Inflammatory macrophage treated with lipopolysaccharide for 4 hours (primary cell): ENCODE measurements at places on chromosomes 6 and 20.
A peak's percentile ranks its signal among the peaks of the same experiment; 100 is the strongest.

DNA sequence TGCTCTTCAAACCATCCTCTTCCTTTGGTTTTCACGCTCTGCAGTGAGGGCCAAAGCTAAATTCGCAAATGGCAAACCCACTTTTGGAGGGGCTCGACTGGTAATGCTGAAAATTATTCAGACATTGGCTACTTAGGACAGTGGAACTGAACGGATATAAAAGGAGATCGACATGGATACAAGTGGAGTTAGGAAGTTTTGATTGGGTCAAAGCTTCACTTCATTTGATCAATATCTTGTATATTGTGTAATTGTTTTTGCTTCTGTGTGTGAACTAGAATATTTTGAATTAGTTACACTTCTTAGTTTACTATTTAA is 1.2 kb downstream of the FAM8A1 start:
- no peak for DNase-seq

DNA sequence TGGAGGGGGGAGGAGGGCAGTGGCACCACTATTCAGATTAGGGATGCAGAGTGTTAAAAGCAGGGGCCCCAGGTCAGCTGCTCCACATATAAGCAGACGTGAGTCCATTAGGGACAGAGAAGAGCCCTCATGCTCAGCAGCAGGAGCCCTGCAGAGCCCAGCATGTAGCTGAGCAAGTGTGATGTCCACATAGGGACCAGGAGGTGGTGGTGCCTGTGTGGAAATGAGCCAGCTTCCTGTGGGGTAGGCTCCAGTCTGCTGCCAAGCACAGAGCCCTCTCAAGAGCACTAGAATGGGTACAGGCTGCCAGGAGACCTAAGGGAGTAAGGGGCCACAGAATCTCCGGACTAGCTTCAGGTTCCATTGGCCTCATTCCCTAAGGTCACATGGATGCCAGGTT is 57.9 kb upstream of the MLN start:
- no peak for DNase-seq

GRCh38 chr6:82205930-82206392 is 41.6 kb downstream of the IBTK start:
- DNase-seq, result no peak

- peak; percentile 72 for DNase-seq
Measured at GRCh38 chr6:154276810-154277628, 79.6 kb downstream of the IPCEF1 start.

DNA sequence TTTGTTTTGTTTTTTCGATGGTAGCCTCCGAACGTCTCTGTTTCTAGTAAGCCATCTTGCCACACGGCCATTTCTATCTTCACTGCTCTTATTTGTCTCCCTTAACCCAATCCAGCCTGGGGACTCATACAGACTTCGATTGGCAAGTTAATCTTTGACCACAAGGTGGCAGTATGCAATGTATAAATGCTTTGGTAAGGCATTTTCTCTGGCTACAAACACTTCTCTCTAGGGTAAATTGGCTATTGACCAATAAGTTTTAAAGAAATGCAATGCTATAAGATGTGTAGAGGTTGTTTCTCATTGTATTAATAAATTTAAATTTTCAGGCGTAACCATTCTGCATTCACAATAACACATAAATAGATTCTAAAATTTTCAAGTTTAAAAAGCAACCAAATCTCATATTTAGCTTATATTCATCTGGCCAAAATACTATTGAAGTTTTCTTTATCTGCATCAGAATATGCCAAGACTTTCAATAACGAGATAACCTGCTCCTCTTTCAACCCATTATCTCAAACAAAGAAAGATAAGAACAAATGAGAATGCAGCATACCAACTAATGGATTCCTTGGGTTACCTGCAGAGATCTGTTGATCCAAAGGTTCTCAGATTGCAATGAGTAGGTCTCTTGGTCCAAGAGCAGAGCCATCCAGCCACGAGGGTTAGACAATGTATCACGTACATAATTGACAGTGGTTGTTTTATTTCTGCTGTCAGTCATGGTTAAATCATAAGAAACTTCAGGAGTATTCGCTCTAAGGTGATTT is 231.9 kb downstream of the PKHD1 start:
- DNase-seq, result peak; percentile 59

GRCh38 chr20:17558154-17558940 is 11.5 kb upstream of the DSTN start:
- DNase-seq, result peak; percentile 76
